ENCODE measurements at places on chromosomes 2 and 18.

GRCh38 chr2:152864601-152865149 is 146.3 kb downstream of the ARL6IP6 start:
- no peak for DNase-seq

GRCh38 chr2:608297-608696 is 68.9 kb downstream of the TMEM18 start:
- DNase-seq: no peak

GRCh38 chr18:36623681-36624190 is 205.1 kb downstream of the TPGS2 start:
- DNase-seq: no peak

GRCh38 chr2:58106896-58107295 is 60.3 kb downstream of the VRK2 start:
- DNase-seq: no peak

DNA sequence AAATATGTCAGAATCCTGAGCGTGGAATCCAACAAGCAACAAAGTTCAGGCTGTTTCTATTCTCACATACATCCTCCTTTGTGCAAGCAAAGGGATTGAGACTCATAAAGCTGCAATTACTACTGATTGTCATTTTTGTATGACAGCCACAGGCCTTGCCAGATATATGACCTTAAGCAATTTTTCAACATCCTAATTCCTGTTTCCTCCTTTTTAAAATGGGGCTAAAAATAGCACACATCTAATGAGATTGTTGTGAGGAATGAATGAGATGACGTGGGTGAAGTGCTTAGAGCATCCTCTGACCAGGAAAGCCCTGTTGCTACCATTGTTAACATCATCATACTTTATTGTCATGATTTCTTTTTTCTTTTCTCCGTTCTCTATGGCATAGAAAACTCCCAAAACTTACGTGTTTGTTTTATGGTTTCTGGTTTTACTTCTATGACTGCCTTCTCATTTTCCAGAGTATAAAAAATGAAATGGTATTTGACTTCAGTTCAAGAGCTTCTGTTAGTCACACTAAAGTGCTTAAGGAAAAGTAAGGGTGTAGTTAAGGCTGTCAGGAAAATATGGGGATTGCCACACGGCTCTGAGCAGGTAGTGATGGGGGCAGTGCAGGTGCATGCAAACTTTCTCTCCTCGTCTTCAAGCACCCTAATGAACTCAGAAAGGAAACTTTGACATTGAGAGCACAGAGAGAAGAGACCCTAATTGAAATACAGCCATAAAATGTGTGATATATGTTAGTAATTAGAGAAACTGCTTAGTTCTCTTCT is 590.6 kb upstream of the NETO1 start:
- no peak for DNase-seq

DNA sequence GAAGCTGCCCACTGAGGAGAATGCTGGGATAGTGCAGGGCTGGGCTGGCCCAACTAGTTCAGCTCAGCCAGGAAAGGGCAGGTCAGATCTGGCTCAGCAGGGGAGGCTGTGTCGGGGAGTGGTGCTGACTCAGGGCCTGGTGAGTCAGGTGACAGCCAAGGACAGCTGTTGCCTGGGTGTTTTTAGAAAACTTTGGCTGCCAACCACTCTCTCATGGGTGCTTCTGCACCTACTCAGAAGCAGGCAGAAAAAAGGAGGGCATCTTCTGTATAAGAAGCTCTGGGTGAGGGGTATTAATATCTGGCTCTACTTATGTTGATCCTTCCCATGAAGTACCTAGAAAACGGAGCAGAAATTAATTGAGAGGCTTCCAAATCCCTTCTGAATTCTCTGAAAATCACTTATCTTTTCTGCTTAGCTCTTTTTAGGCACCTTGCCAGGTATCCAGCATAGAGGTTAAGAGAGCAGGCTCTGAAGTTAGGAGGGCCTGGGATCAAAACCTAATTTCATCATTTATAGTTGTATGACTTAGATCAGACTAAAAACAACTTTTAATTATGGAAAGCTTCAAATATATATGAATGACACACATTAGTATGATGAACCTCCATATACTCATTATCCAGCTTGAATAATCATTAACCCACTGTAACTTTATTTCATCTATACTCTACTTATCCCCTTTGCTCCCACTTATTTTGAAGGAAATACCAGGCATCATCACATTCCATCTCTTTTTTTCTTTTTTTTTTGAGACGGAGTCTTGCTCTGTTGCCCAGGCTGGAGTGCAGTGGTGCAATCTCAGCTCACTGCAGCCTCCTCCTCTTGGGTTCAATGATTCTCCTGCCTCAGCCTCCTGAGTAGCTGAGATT is 15.5 kb upstream of the RAB10 start:
- DNase-seq: no peak

GRCh38 chr2:209425471-209426071 is 1.7 kb downstream of the MAP2 start:
- peak; percentile 82 for DNase-seq

- no peak for DNase-seq
Observed at GRCh38 chr18:45962866-45963265, 4.3 kb downstream of the EPG5 start.

DNA sequence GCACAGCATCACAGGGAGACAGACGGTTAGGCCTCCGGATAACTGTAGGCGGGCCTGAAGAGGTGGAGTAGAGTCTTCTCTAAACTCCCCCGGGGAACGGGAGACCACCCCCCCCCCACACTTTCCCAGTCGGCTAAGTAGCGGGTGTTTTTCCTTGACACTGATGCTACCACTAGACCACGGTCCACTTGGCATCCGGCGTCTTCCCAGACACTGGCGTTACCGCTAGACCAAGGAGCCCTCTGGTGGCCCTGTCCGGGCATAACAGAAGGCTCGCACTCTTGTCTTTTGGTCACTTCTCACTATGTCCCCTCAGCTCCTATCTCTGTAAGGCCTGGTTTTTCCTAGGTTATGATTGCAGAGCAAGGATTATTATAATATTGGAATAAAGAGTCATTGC is 25.7 kb upstream of the NCL start:
- no peak for DNase-seq

DNA sequence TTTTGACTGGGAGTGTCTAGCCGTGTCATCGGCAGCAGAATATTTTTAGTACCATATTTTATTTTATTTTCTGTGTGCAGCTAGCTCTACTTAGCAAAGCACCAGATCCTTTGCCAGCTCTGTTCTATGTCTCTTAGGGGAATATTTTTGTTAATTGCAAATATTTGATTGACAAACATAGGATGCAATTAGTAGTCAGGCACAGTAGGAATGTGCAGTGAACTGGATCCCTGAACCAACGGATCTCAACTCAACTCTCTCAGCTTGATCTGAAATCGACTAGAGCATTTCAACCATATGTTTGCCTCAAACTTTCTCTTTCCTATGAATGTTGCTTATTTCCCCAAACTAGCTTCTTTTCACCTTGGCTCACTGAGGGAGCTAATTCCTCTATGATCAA is 998.0 kb upstream of the FANCL start:
- DNase-seq: no peak

GRCh38 chr2:181112916-181113315 is 132.5 kb downstream of the UBE2E3 start:
- no peak for DNase-seq

- no peak for DNase-seq
Observed at GRCh38 chr2:179449010-179449409, 184.4 kb upstream of the SESTD1 start.

DNA sequence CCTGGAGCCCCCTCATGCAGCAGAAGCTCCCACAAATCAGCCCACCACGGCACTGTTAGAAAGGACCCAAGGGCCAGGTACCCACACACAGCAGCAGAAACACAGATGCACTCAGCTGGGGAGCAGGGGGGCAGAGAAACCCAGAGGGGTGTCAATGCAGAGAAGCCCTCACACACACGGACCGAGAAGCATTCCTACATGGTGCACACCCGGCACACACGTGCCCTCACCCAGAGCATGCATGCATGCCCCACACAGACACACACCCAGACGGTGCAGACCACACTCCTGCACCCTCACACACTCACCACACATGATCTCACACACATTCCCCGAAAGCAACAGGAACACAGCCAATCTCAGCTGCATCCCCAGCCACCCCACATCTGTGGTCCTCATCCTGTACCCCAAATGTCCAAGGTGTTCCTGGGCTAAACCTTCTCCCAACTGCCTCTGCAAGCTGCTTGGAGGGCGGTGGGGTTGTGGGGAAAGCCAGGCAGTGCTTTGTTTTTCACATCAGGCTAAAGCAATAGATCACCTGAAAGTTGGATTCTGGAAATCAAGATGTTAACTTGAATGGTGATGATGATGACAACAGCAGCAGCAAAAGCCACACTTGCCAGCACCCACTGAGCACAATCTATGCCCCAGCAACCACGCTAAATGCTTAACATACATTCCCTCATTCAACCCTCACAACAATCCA is 102.3 kb downstream of the ZFP36L2 start:
- DNase-seq: no peak

GRCh38 chr18:58128381-58129374 is 84.7 kb downstream of the NEDD4L start:
- no peak for DNase-seq

DNA sequence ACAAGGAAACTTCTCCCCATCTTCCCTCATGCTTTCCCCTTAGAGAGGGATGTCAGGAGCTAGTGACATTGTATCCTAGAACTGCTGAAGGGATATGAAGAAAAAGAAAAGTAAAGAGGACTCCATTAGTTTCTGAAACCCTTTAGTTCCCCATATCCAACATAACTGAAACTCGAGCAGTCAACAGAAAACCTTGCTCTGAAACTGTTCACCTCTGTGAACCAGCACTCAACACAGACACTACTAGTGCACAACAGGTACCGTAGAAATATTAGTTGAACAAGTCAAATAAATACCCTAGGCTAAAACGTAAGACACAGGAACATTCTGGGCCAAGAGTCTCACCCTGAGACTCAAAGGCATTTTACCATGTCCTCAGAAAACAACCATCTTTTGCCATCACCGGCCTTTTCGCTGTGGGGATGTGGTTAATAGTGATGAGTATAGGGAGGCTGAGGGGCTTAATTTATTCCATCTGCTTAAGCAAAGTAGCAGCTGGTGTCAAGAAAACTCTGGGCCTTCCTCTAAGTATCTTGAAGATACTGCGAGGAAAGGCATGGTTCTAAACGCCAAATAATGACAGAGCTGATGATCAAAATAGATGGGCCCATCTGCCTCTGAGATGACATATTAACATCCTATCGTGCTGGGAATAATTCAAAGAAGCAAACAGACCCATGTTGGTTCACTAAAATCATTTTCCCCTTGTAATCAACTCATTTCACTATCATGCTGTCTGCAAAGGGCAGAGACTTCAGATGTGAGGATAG is 156.8 kb downstream of the STK39 start:
- DNase-seq: peak; percentile 22

DNA sequence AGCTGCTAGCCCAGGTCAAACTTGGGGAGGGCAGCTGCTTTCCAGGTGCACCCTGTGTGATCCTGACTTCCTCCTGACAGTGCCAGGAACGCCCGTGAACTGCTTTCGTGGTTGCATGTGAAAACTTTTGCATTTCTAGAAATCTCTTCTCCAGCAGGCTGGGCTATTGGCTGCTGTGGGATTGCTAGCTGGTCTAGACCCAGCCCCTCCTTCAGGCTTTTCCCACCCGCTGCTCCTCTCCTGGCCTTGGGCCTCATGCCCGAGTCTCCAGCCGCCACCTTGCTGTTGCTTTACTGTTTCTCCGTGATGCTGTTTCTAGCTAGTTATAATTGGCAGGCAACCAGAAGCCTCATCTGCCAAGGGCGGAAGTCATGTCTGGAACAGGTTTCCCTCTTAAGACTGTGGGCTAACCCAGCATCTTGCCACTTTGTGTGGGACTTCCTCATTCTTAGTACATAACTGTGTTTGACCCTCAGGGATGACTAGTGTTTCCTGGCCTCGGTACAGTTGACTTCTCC is 27.0 kb upstream of the MGAT4A start:
- DNase-seq: peak; percentile 63

- no peak for DNase-seq
Observed at GRCh38 chr2:151251012-151251411, 10.7 kb downstream of the RBM43 start.

DNA sequence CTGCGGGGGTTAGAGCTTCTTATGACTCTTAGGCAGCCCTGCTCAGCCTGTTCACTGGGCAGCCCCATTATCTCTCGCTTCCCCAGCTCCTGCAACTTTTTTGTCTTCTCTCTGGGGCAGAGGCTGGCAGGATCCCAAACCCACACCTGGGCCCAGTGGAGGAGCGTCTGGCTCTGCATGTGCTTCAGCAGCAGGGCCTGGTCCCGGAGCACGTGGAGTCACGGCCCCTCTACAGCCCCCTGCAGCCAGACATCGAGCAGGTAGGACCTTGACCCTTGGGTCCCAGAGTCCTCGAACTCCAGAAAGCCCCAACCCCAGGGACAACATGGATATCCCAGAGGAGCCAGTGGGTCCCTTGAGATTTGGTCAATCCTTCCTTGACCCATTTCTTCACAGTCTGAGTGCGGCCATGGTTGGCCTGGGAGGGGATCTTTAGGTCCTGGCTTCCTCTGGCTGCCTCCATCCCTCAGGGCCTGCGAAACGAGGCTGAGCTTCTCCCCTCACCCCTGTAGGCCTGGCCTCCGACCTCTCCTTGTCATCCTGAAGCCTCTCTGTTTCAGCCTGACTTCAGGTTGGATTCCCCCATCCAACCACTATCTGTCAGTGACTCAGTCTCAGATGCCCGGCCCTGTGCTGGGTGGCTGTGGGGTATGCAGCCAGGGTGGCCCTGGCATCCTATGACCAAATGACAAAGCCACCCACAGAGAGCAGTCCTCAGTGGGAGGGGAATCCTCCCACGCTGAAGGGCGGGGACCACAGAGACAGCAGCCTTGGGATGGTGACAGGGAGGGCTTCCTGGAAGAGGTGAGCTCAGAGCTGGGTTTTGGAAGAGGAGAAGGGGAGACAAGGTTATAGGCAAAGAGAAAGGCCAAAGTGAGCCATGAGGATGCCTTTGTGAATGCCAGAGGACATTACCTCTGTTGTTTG is 214.2 kb downstream of the DYSF start:
- no peak for DNase-seq

- no peak for DNase-seq
Observed at GRCh38 chr18:13562494-13563029, 163.8 kb downstream of the FAM210A start.

- DNase-seq: no peak
Observed at GRCh38 chr2:1923541-1923940, 179.2 kb upstream of the PXDN start.

DNA sequence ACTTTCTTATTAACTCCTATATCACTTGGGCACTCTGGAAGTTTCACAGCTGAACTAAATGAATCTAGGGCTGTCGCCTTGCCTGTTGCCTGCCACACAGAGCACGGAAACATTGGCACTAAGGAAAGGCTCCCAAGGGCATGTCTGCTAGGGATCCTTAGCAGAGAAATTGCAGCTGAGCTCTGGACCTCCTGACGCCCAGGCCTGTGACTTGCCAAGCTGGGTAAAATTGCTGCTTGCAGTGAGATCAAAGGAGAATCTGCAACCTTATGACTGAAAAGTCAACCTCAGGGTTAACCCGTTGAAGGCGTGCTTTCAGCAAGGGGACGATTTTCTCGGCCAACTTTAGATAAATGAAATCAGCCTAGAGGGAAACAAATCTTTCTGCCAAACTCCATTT is 189.8 kb downstream of the NCK2 start:
- DNase-seq: no peak
